ENCODE measurements at places on chromosomes 3 and 15.

DNA sequence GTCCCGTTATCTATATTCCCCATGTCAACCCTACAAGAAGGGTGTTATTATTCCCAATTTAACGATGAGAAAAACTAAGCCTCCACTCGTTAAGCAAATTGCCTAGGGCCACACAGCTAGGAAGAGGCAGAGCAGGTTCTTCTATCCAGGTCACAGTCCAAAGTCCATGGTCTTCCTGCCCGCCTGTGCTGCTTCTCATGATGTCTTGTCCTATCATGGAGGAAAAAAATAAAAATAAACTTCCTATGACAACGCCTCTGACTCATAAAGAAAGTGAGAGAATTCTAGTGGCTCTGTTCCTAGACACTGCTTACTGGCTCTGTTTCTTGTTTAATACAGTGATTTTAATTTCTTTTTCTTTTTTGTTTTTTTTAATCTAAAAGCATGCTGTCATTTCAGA, 9.7 kb downstream of the COL8A1 start:
- DNase-seq: no peak

DNA sequence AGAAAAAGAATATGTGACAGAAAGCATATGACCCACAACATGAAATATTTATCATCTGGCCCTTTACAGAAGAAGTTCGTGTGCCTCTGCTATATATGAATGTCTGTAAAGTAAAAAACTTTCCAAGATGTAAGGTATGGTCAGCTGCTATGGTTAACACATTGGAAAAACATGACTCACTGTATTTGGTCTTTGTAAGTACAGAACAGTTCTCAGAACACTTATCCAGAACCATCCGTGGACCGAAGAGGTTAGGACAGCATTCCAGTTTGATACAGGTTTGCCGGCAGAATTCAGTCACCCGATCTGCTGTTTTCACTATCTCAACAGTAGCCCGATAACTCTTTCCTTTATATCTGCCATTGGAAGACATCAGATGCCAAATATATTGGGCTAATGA, 13.5 kb upstream of the STIMATE start:
- DNase-seq: no peak

DNA sequence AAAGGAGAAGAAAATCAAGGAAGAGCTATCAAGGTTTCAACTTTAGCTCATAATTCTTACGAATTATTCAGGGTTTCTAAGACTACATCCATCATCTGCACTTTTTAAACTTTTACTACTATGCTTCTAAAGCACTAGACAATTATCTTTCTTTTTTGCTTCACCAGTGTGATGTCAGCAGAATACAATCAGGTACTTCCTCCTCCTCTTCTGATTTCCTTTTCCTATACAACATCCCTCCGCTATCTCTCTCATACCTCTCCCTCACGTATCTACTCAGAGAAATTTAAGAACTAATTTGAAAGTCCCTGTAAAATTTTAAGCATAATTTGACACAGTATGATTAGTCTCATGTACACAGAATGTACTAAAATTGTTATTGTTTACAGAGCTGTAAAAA, 47.3 kb upstream of the USP50 start:
- no peak for DNase-seq

DNA sequence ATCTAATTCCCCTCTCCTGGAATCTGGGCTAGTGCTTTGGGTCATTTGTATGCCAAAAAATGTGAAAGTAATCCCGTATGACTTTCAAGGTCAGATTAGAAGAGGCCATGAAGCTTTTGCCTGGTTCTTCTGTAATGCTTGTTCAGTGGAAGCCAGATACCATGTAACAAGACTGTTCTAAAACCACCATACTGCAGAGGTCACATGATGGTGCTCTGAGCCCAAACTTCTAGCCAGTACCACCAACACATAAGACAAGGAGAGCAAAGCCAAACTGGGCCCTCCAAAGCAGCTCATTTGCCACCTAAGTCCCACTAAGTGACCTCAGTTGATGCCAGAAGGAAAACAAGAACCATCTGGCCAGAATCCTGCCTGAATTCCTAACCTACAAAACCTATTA, 64.3 kb upstream of the MELTF start:
- DNase-seq: no peak

DNA sequence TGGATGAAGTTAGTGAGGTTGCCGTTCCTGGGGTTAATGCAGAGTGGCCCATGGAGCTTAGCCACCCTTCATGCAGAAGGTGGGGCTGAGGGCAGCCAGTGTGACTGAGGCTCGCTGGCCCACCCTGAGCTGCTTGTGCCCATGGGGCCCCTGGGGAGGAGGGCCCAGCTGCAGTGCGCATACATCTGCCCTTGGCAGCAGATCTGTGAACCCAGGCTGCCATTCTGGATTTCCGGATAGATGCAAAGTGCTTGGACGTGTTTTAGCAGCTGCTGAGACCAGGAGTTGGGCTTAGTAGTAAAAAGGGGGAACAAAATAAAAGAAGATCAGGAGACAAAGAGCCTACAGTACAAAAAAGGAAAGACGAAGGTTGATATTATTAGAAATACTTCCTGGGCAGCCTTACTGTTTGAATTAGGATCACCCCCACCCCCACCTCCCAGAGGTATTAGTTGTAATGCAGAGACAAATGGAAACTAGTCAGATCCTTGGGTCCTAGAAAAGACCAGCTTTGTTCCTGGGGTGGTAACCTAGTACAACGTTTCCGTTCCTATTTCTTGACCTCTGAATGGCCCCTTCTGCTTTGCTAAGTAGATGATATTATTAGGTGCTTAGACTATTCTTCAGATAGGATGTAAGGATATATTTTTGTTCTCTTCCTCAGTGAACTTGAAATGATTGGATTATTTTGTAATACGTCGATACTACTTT, 70.2 kb downstream of the IGF1R start:
- no peak for DNase-seq

- DNase-seq: no peak
These were observed 87.8 kb downstream of the KLHL25 start for GRCh38 chr15:85706779-85707518.

- DNase-seq: no peak
These were observed 21.3 kb downstream of the KLHL6 start for GRCh38 chr3:183534249-183534648.

- DNase-seq: no peak
These were observed 285.9 kb downstream of the XXYLT1 start for GRCh38 chr3:194985031-194985578.

- DNase-seq: no peak
These were observed 149.6 kb downstream of the MAGI1 start for GRCh38 chr3:65888980-65889706.

DNA sequence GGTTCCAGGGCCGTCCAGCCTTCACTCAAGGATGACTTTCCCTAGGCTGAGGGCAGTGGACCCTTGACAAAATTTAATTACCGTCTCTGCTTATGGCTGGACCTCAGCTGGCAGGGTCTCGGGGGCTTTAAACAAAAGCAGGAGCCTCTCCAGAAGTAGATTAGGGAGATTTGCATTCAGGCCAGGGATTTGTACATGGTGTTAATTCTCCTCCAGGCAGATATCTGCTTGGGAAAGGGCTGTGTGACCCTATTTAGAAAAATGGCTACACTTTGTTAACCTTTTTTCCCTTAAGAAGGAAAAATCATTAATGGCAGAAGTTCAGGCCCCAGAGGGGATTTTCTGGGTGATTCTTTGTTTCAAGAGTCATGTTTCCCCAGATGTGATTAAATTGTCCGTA, 329.1 kb upstream of the C2CD4B start:
- DNase-seq: no peak

- no peak for DNase-seq
These were observed 63.2 kb downstream of the ASB7 start for GRCh38 chr15:100665570-100665969.

DNA sequence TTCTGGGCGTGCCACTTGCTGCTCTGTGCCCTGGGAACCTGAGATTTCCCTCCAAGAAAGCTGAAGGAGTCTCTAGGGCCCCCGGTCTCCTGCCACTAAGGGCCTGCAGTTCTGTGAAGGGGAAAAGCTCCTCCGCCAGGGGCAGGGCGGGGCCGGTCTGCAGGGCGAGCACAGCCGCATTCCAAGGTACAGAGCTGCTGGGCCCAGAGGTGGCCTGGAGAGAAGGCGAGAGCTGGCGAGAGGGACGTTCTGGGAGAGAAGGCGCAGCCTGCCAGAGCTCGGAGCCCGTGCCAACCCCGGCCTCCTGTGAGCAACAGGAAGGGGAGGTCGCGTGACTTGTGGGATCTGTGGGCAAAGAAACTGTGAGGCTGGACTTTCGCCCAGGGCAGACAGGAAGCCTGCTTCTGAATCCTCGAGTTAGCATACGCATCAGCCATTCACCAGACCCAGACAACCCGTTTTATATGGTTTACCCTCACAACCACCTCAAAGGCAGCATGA, 500.4 kb downstream of the SHQ1 start:
- DNase-seq: peak; percentile 36

GRCh38 chr3:25380222-25380739, 47.8 kb upstream of the RARB start:
- DNase-seq: no peak

GRCh38 chr3:47425383-47425778, 44.6 kb downstream of the PTPN23 start:
- no peak for DNase-seq

- no peak for DNase-seq
These were observed 54.1 kb downstream of the SRGAP3 start for GRCh38 chr3:9195390-9195789.

DNA sequence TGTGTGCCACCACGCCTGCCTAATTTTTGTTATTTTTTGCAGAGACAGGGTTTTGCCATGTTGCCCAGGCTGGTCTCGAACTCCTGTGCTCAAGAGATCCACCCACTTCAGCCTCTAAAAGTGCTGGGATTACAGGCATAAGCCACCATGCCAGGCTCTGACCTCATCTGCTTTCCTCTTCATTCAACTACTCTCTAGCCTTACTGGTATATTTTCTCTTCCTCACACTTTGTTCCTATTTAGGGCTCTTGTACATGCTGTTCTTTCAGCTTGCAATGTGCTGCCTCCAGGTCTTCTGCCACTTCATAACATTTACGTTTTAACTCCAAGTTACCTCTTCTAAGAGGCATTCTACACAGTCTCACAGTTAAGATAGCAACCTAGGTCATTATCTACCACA, 34.9 kb downstream of the PIK3CB start:
- no peak for DNase-seq

DNA sequence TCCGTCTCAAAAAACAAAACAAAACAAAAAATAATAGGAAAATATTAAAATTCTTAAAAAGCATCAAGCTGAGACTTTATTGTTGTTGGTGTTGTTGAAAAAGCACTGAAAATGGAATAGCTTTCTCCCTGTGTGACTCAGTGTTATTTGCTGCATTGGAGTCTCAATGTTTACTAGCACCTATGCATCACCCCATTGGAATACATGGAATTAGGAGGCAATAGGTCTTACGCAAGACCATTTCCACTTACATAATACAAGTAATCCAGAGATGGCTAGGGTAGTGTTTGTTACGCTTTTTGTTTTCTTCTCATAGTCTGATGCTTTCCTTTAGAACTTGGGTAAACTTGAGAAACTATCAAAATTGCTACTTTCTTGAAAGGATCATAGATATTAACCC, 15.2 kb downstream of the GXYLT2 start:
- DNase-seq: no peak

- no peak for DNase-seq
These were observed 341.7 kb downstream of the LRRC3B start for GRCh38 chr3:26964313-26964712.

DNA sequence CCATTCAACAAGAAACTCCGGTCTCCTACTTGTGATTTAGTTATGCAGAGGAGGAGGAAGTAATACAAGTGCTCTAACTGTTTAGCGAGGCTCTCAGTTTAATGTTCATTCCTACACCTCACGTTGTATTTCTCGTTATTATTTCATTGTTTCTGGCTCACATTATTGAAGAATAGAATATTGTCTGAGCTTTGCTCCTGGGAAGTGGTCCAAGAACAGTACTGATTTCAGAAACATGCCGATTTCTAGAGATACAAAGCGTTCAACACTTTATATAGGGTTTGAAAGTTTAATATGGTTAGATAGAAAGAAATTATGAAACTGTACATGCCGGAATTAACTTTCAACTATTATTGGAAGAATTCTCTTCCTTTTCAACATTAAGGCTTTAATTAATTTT, 1145.5 kb downstream of the TBL1XR1 start:
- no peak for DNase-seq

DNA sequence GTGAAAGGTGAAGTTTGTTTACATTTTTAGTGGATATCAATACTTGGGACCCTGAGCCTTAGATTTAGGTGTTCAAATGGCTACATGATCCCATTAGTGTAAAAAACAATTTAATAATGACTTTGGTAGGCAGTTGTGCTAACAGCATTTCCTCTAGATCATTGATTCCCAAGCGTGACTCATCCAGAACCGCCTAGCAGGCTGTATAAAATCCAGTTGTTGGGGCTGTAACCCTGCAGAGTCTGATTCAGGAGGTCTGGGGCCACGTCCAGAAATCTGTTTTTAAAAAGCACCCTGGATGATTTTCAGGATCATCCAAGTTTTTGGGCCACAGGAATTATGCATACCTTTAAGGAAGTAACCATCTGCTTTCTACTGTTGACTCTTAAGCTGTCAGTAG, 156.4 kb downstream of the TP63 start:
- no peak for DNase-seq

GRCh38 chr3:124428372-124429128, 301.7 kb upstream of the UMPS start:
- DNase-seq: no peak

DNA sequence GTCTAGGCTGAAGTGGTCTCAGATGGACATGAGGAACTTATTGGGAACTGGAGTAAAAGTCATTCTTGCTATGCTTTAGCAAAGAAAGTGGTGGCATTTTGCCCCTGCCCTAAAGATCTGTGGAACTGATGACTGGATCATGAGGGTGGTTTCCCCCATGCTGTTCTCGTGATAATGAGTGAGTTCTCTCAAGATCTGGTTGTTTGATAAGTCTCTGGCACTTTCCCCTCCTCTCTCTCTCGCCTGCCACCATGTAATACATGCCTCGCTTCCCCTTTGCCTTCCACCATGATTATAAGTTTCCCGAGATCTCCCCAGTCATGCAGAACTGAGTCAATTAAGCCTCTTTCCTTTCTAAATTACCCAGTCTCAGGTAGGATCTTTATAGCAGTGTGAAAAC, 11.5 kb upstream of the MLF1 start:
- no peak for DNase-seq

DNA sequence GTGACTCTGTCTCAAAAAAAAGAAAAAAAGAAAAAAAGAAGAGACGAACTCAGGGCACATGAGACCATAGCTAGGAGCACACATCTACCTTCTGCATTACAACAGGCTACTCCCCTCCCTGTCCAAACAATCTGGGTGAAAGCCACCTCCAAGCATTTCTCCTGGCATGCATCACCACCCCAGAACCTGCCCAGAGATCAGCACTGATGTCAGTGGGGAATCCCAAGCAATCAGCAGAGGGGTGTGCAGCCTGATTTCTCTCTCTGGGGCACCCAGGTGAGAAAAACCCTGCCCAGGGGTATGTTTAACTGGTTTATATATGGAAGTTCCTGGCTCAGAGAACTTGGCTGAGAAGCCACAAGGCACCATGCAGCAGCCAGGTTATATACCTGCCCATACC, 59.4 kb downstream of the CDC25A start:
- no peak for DNase-seq

- DNase-seq: no peak
These were observed 37.3 kb downstream of the YEATS2 start for GRCh38 chr3:183734750-183735494.
